ENCODE measurements at places on chromosomes 12 and 14.
A peak's percentile ranks its signal among the peaks of the same experiment; 100 is the strongest.

DNA sequence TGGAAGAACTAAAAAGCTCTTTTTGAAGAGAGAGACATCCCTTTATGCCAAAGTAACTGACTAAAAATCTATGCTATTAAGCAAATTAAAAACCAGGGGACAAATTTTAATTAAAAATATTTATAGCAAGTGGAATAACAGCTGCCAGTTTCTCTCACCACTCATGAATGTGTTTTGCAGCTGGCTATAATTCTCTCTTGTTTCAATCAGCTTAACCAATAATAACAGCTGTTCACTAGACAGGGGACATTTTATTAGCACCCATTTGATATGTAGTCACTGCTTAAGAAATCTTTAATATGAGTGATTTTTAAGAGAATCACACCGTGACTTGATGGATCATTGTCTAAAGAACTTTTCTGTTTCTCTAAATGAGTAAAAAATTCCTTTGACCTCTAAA, 34.2 kb upstream of the KRR1 start:
- DNase-seq, result no peak

DNA sequence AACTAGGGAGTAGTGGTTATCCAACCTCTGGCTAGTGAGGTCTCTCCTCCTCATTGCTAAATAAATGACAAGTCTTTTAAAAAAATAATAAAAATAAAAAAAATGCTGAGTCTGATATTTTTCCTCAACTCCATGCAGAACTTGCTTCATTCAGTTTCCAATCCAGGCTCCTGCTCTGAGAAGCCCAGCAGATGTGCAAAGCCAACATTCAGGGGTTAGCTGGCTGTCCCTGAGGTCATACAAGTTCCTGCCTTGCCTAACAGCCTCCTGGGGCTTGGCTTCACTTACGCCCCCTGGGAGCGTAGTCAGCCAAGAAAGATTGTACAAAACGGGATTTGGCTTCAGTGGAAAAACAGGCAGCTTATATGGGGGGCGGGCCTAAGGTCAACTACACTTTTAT, 23.3 kb downstream of the RTRAF start:
- DNase-seq, result no peak

DNA sequence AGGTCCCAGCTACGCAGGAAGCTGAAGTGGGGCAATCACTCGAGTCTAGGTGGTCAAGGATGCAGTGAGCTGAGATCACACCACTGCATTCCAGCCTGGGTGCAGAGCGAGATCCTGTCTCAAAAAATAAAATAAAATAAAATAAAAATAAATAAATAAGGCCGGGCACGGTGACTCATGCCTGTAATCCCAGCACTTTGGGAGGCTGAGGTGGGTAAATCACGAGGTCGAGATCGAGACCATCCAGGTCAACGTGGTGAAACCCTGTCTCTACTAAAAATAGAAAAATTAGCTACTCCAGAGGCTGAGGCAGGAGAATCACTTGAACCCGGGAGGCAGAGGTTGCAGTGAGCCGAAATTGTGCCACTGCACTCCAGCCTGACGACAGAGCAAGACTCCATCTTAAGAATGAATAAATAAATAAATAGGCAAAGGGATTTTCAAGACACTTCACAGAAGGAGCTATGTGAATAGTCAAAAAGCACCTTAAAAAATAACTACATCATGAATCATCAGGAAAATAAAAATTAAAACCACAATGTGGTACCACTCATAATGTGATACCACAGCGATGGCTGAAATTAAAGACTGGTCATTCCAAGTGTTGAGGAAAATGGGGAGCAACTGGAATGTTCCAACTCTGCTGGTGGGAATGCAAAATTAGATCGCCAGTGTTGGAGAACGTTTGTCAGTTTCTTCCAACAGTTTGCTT, 92.9 kb upstream of the TBX3 start:
- DNase-seq, result peak; percentile 71

- no peak for DNase-seq
Measured at GRCh38 chr12:6840761-6841515, at the start of gene GNB3. Gene GNB3 (plus strand): TSS chr12:6840925. CDS start chr12:6841288, 363 bp downstream.

DNA sequence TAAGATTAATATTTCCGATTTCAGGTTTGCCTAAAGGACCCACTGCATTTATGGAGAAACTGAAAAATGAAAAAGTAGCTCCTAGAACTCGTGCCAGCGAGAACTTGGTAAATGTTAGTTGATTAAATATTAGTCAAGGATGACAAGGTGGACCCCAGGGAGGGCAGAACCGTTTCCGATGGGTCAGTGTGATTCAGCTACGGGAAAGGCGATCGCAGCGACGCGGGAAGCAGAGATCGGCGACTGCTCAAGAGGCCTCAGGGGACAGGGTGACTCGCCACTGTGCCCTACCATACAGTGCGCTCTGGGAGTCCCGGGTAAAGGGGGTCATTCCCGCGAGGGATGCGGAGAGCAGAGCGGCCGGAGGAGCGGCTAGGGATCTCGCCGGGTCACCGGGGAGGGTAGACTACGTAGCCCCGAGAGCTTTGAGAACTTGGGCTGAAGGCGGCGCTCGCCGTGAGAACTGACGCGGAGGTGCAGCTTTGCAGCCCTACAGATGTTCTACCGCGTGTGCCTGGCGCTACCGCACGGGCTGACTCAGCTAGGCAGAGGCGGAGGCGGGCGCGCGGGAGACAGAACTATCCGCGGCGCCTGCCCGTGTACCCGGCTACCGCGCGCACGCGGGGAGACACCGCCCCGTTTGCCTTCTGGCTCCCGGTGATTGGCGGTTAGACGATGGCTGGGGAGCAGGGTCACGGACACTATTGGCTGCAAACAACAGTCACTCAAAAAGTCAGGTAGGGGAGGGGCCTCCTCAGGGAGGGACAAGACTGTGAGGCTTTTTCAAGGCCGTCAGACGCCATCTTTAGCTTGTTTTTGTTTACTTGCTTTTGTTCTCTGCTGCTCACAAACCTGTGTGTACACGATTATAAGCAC, 3.2 kb downstream of the C14orf93 start:
- DNase-seq, result peak; percentile 98

DNA sequence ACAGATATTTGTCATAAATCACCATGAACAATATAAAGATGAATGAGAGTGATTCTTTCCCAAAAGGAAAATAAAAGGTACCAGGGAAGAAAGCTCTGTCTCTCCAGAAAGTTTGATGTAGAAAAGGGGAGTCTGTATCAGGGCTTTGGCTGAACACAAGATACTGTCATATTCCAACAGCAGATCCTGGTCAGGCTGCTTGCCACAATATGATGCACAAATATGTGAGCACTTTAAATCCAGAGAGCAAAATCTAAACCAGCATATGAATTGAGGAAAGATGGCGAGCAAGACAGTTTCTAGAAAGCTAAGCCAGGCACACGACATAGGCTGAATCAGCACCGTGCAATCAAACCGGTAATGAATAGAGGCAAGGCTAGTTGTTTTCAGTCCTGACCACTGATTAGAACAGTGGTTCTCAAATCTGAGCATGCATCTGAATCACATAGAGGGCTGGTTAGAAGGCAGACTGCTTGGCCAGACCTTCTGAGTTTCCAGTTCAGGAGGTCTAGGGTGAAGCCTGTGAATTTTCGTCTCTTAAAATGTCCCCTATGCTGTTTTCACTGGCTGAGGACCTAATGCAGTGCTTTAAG, 60.7 kb downstream of the PLCZ1 start:
- DNase-seq, result no peak

DNA sequence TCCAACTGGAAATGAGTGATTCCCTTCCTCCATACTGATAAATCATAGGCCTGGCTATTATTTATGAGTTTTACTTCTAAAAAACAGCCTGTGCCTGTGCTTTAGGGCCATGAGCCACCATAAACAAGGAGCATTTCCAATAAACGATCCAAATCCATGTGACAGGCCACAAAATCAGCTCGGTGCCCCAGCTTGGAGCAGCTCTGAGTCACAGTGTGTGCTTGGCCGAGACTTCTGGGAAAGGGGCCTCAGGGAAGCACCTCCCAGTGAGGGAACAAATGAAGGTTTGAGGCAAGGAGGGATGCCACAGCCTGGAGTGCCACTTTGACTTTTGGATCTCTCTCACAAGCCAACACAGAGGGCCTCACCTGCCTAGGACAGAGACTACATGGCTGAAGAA, 190.4 kb downstream of the NTF3 start:
- DNase-seq, result peak; percentile 11

DNA sequence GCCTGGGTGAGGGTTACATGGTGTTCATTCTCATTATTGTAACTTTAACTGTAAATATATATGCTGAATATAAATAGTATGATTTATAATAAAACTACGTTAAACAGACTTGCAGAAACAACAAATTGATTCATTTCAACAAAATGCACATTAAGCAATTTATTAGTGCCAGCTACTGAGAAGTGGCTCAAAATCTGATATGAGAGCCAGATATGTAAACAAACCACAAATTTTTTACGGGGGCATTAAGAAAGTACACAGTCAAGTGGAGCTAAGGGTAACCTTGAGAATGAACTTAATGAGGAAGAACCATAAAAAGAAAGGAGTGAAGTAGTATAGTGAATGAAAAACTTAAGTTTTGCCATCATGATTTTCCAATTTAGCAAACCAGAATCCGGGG, 40.3 kb downstream of the CEP128 start:
- peak; percentile 5 for DNase-seq

DNA sequence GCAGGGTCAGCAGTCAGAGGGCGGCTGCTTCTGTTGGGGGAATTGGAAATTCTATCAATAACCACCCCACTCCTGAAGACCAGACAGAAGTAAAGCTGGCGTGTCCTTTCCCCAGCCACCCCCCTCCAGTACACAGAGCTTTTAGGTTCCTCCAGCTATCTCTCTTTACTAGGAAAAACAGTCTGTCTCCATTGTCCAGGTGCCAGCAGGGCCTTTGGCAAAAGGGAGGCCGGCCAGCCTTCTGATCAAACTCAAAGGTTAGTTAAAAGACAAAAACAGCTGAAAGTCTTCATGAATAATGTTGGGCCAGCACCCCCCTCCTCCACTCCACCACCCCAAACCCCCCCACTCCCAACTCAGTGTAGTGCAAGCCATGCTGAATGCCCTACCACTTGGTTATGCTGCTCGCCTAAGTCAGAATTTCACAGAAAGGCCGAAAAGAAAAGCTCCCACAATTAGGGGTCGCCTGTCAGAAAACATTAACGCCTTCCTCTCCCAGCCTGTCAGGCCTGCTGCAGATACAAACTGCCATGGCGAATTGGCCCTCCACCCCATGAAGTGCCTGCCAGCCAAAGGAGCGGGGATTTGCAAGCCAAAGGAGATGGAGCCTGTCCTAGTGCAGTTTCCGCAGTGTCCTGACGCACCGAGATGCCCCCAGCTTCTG, 8.9 kb downstream of the ASCL1 start:
- DNase-seq, result no peak

- DNase-seq, result no peak
Measured at GRCh38 chr12:89497467-89497866, 27.1 kb downstream of the GALNT4 start.

GRCh38 chr12:26233631-26234030, 38.3 kb downstream of the SSPN start:
- DNase-seq, result no peak

DNA sequence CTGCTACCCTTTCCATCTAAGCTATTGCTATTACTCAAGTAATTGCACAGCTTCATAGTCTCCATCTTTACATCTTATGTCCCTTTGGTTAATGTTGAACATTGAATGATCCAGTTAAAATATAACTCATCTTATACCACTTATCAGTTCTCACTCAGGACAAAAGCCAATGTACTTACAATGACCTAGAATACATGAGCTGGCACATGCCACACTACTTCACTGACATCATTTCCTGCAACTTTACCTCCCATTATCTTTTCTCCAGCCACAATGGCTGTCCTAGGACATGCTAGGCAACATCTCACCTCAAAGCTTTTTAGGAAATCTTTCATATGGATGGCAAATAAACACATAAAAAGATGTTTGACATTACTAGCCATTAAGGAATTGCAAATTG, 309.2 kb downstream of the FOXG1 start:
- DNase-seq, result no peak

Measured in EL (cell line).